ENCODE measurements at places on chromosomes 6 and 20.

GRCh38 chr6:69771158-69771906 lies 25.5 kb downstream of the LMBRD1 start:
- no peak for DNase-seq

- DNase-seq: no peak
These were observed 548.8 kb downstream of the COL12A1 start for GRCh38 chr6:74657011-74657410.

GRCh38 chr6:100573166-100573565 lies 108.4 kb upstream of the SIM1 start:
- peak; percentile 49 for DNase-seq

GRCh38 chr6:79861023-79861422 lies 86.3 kb downstream of the ELOVL4 start:
- DNase-seq: no peak

- DNase-seq: no peak
These were observed 10.3 kb downstream of the KIZ start for GRCh38 chr20:21136015-21136732.

DNA sequence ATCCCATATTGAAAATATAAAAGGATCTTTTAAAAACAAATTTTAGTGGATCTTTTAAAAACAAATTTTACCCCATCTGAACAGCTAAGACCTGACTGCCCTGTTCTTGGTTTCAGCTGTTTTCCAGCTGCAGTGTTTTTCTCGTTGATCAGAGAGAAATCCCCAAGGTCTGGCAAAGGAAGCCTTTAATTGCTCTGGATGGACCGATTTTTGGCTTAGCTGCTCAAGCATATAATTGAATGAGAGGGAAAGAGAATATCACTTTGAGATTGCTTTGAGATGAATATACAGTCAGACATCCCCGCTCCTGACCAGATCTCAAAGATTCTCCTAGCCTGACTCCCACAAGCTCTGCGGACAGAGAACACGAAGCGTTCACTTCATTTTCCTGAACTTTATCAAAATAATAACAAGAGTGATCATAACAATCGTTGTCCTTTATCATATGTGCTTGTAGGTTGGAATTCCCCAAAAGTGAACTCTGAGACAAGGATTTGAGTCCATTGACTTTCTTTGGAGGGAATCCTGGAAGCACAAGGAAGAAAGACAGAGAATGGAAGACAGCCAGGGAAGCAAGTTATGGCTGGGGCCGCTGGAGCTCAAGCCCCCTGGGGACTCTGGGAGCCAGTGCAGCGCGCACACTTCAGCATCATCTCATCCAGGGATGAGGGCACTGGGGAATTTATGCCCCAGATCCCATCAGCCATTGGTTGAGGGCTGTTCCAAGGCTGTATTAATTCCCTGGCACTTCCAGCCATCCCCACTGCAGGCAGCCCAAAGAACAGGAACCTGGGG lies 101.3 kb downstream of the SNX5 start:
- no peak for DNase-seq

DNA sequence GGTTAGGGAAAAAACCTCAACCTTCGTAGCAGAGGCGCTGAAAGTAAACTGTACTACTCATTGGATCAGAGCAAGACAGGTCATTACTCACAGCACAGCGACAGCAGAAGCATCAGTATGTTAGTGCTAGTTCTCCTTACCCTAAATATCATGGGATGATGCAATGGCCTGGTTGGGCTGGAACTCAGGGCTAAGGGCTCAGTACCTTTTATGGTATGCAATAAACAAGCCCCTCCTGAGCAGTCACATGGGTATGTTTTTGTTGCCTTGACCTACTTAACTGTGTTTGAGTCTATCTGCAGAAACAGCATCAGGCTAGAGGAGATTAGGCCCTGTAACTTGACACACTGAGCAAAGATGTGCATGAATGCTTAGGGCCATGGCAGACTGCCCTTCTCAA lies 369.4 kb upstream of the IMPG1 start:
- no peak for DNase-seq

DNA sequence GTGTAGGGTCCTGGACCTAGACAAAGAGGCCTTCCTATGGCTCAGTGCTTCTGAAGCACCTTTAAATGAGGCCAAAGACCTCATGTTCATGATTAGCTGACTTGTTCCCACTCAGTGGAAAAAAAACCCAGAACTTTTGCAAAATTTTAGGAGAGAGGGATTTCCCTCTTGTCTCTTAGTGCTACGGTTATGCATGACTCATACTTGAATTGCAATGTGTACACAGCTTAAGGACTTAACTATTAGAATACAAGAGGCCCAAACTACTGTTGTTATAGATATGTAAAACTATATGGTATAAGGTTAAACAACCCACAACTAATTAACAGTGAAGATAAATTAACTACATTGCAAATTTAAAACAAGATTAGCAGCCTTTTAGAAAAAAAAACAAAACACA lies 32.3 kb upstream of the HLA-A start:
- DNase-seq: peak; percentile 51

DNA sequence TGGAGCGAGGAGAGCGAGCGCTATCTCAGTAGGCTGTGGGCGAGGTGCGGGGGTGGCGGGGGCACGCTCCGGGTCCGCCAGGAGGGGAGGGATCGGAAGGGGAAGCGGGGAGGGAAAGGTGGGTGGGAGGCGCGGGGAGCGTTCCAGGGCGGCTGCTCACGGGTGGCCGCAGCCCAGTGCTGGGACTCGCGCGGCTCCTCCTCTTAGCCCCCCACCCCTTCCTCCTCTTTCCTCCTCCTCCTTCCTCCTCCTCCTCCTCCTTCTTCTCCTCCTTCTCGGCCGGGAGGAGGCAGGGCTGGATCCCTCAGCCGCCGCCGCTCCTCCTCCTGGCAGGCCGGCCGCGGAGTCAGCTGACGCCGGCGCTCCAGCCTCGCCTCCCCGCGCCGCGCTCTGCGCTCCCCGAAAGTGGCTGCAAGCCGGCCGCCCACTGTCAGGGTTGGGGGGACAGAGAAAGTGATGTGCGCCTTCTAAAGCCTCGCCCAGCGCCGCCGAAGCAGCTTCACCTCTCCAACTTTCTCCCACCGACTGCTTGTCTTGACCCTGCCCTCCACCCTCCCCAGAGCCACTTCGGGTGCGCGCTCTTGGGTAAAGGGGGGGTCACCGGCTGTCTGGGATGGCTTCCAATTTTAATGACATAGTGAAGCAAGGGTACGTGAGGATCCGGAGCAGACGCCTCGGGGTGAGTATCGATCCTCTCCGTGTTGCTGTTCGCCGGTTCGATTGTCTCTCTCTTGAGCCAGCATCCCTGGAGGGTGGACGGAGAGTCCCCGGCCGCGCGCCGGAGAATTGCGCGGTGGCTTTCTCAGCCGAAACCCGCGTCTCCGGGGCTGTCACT lies at the start of gene DOK5:
DOK5 (plus strand) TSS at position 260 of the 835 bp plus-strand sequence; CDS start at position 614, 354 bp downstream.
- no peak for DNase-seq

- DNase-seq: no peak
These were observed 27.7 kb downstream of the TFEB start for GRCh38 chr6:41707565-41708200.

- DNase-seq: no peak
These were observed 42.4 kb downstream of the SNX14 start for GRCh38 chr6:85551264-85551663.

DNA sequence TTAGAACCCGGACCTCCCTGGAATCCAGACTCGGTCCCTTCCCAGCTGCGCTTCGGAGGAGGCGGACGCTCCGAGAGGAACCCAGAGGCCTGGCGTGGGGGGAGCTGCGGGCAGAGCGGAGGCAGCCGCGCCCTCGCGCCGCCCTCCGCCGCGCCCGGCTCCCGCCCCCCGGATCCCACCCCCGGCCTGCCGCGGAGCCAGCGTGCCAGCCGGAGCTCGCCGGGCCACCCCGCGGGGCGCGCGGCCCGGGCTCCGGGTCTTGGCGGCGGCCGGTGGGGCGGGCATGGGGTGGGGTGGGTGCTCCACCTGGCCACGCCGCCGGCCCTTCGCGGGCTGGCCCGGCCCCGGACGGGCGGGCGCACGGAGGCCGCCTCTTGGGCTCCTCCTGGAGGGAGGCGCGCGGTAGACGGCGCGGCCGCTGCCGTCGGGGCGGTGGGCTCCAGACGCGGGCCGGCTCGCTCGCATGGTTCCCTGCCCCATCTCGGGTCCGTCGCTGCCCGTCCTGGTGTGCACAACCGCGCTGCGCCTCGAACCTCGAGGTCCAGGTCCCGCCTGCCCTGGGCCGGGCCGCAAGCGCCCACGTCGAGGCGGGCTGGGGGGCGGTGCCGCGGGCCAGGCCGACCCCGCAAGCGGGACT lies 592 bp upstream of the CDYL start:
- peak; percentile 55 for DNase-seq

GRCh38 chr6:39892490-39893129 lies 41.7 kb downstream of the MOCS1 start:
- DNase-seq: peak; percentile 40

DNA sequence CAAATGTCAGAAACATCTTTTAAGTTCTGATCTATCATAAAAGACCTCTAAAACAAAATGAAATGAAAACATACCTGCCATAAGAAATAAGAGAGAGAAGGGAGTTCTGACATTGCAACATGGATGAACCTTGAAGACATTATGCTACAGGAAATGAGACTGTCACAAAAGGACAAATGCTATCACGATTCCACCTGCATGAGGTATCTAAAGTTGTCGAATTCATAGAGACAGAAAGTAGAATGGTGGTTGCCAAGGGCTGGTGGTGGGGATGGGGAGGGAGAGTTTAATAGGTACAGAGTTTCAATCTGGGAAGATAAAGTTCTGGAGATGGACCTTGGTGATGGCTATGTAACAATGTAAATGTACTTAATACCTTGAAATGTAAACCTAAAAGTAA lies 3.3 kb downstream of the EZR start:
- no peak for DNase-seq
